ENCODE measurements at places on chromosomes 3 and 15.

GRCh38 chr3:69353088-69353478, 32.8 kb downstream of the FRMD4B start:
- DNase-seq = no peak

DNA sequence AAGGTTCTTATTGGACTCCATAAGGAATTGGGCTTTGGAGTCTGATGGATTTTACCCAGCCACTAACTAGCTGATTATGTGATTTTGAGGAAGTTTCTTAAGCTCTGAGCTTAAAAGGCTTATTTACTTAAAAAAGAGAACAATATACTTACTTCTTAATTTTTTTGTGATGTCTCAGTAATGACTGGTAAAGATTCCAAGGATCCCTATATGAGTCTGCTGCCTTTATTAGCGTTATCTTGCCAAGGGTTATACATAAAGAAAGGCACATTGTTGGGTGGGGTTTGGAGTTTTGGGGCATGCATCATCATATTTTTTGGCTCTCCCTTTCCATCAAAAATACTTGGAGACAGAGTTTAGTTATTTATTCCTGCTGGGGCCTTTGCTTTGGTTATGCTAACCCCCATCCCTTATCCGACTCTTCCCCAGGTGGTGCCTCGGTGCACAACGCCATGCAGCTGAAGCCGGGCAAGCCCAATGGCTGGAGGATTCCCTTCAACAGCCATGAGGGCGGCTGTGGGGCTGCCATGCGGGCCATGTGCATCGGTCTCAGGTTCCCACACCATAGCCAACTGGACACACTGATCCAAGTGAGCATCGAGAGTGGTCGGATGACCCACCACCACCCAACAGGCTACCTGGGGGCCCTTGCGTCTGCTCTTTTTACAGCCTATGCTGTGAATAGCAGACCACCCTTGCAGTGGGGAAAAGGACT, 6.7 kb downstream of the ADPRH start:
- peak; percentile 79 for DNase-seq

DNA sequence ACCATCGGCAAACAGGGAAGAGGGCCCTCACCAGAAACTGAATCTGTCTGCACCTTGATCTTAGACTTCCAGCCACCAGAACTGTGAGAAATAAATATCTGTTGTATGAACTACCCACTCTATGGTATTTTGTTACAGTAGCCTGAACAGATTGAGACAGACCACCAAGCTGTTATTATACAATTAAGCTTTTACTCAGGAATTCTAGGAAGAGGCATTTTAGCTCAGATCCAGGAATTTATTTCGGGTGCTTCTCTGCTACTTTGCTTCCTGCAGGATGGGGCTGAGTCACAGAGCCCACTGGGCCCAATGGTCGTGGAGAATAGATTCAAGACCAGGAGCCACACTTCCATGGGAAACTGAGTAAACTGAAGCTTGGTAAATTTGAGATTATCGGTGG, 145.5 kb upstream of the PFN2 start:
- DNase-seq = peak; percentile 16

GRCh38 chr3:43909149-43909548, 218.4 kb downstream of the ABHD5 start:
- DNase-seq = no peak

GRCh38 chr15:73631915-73632669, 1.1 kb downstream of the NPTN start:
- peak; percentile 85 for DNase-seq

GRCh38 chr15:39025321-39025720, 460.7 kb upstream of the RASGRP1 start:
- peak; percentile 16 for DNase-seq

DNA sequence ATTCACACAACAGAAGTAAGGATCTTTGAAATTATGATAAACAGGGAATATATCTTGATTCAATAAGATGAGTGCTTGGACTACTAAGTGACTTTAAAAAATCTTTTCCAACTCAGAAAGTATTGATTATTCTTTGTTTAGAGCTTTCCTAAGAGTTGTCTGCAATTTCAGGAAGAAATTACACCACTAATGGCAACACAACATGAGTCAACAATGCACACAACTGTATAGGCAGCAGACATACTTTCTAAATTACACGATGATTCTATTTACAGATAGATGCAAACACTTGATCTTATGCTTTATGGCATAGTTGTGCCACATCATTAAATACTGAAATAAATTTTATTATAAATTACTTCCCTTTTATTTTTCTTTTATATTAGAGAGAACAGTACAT, 4.4 kb downstream of the NAA50 start:
- peak; percentile 15 for DNase-seq

- no peak for DNase-seq
Measured at GRCh38 chr3:78937475-78937874, 830.3 kb downstream of the ROBO1 start.

DNA sequence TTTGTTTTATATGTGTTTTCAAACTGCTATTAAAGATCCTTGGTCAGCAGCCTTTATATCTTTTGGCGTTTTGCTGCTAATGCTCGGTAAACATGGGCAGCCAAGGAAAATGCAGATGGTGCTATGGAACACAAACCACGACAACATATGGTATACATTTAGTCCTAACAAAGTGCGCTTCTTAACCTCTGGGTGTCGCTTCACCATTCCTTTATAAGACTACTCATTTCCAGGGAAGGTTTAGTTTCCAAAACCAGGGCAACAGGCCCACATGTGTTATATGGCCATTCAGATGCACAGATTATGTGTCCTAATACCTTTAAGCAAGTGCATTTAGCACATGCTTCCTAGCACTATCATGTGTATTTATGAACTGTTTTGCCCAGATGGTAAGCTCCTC, 14.7 kb downstream of the SHOX2 start:
- peak; percentile 60 for DNase-seq

- no peak for DNase-seq
Measured at GRCh38 chr3:127443581-127444375, 146.8 kb downstream of the TPRA1 start.

GRCh38 chr15:86355361-86355760, 275.7 kb downstream of the AGBL1 start:
- no peak for DNase-seq

GRCh38 chr3:137514853-137515252, 249.3 kb upstream of the SOX14 start:
- DNase-seq = no peak

GRCh38 chr15:51971032-51971374, 575 bp downstream of the LEO1 start:
- DNase-seq = no peak

DNA sequence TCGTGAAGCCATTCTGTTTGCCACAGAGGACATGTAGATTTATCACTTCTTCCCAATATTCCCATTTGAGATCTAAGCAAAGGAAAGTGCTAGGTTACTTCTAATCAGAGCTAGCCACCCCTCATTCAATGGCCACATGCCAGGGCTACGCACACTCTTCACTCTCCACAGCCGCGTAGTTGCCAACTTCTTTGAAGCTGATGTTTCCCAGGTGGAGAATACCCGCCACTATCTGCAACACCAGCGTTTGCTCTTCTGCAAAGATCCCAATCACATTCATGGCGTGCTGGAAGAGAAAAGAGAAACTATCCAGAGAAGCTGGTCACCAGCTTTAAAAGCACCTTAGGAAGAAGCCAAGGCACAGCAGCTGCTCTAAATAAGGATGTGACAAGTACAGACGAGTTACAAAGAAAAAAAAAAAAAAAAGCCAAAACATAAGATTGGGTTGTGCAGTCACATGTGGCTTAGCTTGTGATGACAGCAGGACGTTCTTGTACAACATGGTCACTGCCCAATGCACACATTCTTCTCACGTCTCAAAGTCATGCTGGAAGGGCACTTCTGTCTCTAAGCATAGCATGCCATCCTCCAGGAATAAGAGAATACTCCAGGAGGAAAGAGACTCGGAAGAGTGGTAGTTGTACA, 16.4 kb downstream of the LDHAL6B start:
- DNase-seq = peak; percentile 74

- peak; percentile 24 for DNase-seq
Measured at GRCh38 chr3:153396581-153396980, 234.6 kb downstream of the RAP2B start.

DNA sequence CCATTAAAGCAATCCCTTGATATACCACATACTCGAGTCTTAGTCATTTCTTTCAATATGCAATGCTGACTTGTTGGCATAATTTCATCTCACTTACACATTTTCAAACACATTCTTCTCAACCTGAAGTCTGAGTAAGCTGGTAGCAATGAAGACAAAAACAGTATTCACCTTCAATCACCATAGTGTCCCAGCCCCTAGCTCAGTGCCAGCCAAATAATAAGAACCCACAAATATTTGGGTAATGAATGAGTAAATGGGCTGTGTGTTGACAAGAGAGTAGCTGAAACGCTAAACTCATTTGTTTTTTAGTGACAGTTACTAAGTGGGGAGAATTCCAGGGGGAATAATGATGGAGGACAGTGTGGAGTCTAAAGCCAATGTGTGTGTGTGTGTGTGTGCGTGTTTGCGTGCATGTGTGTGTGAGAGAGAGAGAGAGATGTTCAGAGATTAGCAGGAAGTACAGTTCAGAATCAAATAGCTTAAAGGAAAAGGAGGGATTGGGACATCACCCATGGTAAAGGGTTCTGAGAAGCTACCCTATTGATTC, 165.7 kb downstream of the GAP43 start:
- DNase-seq = peak; percentile 99

DNA sequence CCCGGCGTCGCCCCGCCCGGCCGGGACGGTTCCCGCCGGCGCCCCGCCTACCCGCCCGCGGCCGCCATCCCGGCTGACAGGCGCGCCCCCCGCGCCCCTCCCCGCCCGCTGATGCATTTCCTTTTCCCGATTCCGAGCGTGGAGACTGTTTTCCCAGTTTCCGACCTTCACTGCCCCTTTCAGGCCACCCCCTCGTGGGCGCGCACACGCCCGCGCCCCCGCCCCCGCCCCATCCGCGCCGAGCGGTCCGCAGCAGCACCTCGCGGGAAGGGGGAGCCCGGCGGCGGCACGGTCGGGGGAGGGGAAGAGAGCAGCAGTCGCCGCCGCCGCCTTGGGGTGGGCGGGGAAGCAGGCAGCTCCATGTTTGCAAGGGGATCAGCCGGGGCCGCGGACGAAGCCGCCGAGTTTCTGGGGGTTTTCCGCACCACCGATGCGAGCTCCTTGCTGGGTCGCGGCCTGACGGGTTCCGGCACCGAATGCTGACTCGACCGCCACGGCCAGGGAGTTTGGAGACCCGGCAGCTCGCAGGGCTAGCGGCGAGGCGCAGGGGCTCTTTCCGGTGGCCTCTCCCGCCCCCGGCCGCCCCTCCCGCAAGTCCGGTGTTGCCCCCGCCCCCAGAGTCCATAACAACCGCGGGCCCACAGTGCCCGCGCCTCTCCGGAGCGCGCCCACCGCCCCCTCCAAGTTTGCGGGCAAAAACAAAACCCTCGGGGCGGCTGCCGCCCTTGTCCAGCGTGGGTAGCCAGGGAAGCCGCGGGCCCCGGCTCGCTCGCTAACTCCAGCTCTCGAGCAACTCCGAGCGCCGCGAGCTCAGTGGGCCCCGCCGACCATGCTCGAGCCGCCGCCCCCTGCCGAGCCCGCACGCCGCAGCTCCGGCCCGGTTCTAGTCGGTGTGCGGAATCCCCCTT, 3.2 kb upstream of the SIN3A start:
- DNase-seq = peak; percentile 27

DNA sequence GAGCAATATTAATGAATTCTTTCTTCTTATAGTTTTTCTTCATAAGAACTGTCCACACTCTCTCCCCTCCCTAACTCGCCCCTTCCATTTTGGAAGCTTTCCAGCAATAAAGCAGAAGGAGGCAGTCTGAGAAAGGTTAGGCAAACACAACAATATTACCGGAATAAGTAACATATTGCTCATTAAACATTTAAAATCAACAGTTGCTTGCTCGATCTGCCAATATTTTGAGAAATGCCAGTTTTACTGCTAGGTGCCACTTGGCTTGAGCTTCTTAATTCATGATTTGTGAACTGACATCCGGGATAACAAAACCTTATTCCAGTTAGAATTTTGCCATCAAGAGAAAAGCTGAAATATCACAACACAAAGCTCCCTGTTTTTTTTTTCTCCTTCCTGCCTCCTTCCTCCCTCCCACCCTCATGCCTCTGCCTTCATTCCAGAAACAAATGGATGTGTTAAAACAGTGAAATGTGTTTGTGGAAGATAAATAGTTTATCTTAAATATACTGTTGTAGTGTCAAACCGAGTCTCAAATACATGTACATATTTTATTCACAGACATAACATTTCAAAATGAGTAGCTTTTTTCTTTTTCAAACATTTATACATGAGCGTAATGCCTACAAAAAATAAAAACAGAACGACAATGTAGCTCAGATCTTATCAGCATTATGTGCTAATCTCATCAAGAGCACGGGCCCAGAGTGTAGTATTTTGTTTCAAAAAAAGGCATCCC, 253.7 kb downstream of the GAP43 start:
- DNase-seq = no peak

DNA sequence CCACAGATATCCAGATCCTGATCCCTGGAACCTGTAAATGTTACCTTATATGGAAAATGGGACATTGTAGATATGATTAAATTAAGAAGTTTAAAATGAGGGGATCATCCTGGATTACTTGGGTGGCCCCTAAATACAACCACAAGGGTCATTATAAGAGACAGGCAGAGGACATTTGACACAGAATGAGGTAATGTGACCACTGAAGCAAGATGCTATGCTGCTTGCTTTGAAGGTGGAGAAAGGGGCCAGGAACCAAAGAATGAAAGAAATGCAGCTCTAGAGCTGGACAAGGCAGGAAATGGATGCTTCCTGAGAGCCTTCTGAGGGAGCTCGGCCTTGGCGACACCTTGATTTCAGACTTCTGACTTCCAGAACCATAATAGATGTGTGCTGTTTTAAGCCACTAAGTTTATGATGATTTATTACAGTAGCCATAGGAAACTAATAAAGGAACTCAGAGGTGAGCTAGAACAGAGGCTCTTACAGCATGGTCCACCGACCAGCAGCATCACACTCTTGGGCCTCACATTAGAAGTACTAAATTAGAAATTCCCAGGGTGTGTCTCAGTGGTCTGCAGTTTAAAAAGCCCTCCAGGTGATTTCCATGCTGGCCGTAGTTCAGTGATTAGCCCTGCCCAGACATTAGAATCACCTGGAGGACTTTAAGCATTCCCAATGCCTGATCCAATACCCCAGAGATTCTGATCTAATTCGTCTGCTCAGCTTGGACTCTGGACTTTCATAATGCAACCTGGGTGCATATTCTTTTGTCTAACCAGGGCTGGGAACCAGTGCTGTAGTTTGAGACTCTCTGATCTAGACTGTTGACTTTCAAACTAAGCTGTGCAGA, 7.5 kb downstream of the COLQ start:
- DNase-seq = no peak

DNA sequence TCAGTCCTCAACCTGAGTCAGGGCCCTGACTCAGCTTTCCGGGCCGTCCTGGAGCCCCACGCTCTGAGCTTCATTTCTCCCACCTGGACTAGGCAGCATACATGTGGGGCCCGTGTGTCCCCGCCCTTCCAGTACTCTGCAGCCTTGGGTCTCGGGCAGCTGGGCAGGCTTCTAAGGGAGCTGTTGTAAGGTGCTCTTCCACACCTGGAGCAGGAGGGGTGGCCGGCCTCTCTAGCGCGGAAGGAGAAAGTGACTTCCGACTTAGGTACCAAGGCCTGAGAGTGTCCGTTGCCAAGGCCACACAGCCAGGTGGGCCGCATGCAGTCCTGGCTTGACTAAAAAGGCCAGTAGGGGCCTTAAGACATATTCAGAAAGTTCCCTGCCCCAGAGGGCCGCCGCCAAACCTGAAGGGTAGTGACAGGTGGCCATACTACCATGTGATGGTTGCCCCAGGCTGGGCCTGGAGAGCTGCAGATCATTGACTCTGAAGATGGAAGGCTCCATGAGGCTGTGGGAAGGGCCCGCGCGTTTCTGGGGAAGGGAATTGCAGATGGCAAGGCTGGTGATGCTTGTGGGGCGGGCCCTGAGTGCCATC, 9.4 kb upstream of the SEMA3B start:
- no peak for DNase-seq

- DNase-seq = no peak
Measured at GRCh38 chr15:72538931-72539330, 64.8 kb downstream of the ARIH1 start.

All from fibroblast of skin of back (primary cell).